ENCODE measurements at places on chromosomes 1 and 21.

- peak; percentile 69 for DNase-seq
Observed at GRCh38 chr1:47558601-47559593, 121.1 kb downstream of the FOXD2 start.

GRCh38 chr1:39238476-39238875, 34.0 kb downstream of the MACF1 start:
- no peak for DNase-seq

DNA sequence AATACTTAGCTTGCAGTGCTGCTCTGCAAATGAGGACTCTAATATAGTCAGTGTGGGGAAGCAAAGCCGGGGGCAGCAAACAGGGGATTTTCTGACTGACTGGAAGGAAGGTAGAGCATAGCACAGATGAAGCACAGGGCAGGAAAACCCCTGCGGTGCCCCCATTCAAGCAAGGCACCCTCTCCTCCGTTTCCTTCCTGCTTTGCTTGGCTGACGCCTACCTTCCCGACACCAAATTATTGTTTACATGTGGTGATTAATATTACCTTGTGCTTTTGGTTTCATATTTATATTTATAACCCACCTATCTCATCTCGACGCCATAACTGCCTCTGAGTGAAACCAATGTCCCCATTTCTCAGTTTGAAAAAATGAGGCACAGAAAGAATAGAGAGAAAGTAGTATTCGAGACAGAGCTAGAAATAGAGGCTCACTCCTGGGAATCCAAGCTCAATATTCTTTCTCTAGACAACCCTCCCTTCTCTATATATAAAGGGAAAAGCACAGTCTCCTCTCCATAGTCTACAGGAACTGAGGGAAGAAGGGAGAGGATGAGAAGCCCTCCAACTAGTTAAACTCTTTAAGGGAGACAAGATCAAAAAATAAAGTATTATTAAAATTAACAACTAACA, 41.3 kb downstream of the PIK3C2B start:
- DNase-seq: no peak

GRCh38 chr1:112904071-112904830, 51.7 kb downstream of the SLC16A1 start:
- DNase-seq: no peak

- DNase-seq: peak; percentile 96
Observed at GRCh38 chr1:50559421-50559820, 136.2 kb upstream of the DMRTA2 start.

DNA sequence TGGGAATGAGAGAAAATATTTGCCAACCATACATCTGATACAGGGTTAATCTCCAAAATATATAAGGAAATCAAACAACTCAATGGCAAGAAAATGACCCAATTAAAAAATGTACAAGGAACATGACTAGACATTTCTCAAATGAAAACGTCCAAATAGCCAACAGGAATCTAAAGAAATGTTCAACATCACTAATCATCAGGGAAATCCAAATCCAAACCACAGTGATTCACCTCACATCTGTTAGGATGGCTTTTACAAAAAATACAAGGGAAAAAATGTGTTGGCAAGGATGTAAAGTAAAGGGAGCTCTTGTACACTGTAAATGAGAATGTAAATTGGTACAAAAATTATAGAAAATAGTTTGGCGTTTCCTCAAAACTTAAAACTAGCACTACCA, 54.7 kb upstream of the ZRANB2 start:
- DNase-seq: no peak

- DNase-seq: no peak
Observed at GRCh38 chr1:21280482-21280881, 9.8 kb downstream of the ECE1 start.

DNA sequence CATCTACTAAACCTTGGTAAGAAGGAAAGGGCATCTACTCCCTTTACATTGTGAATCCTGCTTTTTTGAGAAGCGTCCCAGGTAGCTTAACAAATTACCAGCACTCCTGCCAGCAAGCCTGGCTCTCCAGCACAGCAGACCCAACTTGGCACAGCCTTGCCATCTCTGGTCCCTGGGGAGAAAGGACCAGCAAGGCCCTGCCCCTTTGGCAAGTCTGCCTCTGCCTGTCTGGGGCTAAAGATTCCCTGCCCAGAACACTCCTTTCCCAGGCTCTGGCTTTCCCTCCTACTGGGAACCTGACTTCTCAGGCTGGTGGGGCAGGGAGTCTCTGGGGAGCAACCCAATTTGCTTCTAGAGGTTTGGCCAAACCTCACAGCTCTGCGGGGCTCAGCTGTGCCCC, 68.5 kb downstream of the ATP2B4 start:
- DNase-seq: no peak

DNA sequence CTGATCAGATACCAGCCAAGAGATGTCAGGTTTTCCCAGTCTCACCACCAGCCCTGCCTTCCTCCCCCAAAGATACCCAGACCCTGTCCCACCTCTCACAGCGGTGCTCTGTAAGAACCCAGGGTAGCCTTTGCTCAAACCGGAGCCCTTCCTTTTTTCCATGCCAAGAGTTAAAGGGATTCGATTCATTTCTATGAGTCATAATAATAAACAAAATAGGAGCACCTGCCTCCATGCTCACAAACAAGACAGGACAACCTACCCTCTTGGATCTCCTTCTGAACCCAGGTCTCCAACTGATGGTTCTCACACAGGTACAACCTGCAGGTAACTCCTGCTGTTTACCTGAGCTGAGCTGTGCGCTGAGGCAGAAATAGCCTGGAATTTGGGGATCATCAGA, 5.9 kb upstream of the ATP1A2 start:
- no peak for DNase-seq

DNA sequence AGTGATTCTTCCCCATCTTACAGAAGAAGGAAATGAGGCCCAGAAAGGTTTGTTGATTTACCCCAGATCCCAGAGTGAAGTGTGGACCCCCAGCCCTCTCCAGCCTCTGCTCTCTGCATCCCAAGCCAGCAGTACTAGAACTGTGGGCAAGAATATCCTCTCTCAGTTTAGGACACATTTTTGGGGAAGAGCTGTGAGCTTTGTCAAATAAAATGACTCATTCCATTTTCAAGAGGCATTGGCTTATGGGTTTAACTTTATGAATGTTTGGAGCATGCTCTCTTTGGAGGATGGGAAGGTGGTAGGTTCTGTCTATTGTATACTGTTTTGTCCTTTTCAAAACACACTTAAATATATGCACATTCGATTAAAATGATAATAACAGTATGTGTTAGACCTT, 70.6 kb upstream of the CNTN2 start:
- DNase-seq: no peak

GRCh38 chr1:224302947-224303346, 27.0 kb downstream of the NVL start:
- no peak for DNase-seq

DNA sequence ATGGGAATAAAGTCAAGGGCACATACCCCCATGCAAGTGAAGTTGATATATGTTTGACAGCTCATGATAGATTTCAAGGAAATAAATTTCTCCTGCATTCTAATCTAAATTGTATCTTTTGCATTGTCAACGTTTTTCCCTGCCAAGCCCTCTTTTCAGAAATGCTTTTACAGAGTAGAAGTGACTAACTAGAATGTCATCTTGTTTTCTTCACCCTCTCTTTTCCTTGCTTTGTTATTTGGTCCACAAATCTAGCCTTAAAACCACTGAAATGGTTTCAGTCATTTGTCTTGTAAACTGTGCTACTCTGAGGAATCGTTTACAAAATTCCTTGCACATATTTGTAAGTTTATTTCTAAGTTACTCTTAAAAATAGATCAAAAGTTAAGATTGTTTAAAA, 600.8 kb upstream of the CXADR start:
- DNase-seq: no peak

GRCh38 chr1:53294567-53294966, 33.3 kb downstream of the LRP8 start:
- DNase-seq: no peak

GRCh38 chr1:156591181-156591431, 470 bp upstream of the NAXE start:
- DNase-seq: no peak

GRCh38 chr1:205258261-205258691, 30.5 kb downstream of the TMCC2 start:
- no peak for DNase-seq

GRCh38 chr1:225767634-225768540, 9.7 kb upstream of the SRP9 start:
- peak; percentile 61 for DNase-seq

DNA sequence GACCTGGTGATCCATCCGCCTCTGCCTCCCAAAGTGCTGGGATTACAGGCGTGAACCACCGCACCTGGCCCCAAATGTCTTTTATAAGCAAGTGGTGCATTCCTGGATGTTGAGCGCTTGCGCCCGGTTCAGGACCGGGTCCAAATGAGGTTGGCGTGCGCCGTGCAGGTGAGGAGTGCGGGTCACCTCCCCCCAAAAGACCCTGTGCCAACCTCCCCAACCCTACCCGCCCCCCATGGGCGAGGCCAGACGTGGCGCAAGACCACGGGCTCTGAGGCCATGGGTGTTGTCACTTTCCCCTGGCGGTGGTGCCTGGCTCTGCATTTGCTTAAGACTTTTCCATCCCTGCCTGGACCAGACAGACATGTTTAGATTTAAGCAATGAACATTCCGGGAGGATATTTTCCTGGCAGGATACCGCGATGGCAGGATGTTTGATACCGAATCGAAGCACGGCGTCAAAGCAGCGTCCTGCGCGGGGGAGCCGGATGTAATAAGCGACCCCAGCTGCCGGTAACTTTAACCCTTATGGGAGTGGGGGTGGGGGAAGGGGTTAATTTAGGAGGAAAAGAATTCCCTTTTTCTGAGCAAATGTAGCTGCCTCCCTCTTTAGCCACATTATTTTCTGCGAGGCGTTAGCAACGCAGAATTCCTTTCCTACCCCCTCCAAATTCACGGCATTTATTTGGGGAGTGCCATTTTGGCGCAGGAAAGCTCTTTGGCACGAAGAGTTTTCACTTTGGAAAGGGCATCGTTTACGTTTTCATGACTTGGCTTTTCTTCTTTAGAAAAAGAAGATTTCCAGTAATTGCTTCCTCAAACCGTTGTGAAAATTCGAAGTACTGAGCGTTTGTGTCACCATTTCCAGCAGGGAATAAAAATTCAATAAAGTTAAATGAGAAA, 27.8 kb upstream of the RNF187 start:
- DNase-seq: peak; percentile 42

DNA sequence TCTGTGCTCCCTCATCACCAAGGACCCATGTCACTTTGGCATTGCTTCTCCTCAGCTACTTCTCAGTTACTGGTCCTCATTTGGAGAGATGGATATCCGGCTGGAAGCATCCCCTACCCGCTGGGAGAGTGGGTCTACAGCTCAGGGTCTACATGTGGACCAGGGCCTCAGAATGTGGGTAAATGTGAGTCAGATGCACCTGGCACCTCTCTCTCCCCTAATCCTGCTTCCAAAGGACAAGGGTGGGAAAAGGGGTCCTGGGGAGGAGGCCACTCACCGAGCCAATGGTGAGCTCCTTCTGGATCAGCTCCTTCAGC, 908 bp downstream of the S100A6 start:
- DNase-seq: no peak

GRCh38 chr1:14108356-14109275, 408.6 kb downstream of the PRDM2 start:
- peak; percentile 76 for DNase-seq

GRCh38 chr1:100683448-100684349, 35.8 kb upstream of the VCAM1 start:
- DNase-seq: no peak

DNA sequence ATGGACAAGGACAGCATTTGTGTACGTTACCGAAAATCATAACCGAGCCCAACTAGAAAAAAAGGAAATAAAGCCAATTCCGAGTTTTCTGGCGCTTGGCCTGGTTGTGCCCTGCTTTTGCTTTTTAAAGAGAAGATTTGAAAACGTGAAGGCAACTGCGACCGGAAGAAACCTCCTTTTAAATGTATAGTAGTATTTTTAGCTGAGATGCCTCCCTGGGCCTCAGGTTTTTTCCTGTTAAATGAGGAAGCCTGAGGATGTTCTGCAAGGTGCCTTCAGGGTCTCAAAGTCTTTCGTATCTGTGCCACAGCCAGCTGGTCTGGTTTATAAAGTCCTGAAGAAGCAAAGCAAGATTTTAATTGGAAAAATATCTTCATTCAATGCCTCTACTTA, 371 bp upstream of the ODF2L start:
- DNase-seq: no peak

- DNase-seq: no peak
Observed at GRCh38 chr1:183689762-183690204, 36.7 kb upstream of the APOBEC4 start.

- no peak for DNase-seq
Observed at GRCh38 chr1:92711473-92712165, 73.3 kb downstream of the EVI5 start.

DNA sequence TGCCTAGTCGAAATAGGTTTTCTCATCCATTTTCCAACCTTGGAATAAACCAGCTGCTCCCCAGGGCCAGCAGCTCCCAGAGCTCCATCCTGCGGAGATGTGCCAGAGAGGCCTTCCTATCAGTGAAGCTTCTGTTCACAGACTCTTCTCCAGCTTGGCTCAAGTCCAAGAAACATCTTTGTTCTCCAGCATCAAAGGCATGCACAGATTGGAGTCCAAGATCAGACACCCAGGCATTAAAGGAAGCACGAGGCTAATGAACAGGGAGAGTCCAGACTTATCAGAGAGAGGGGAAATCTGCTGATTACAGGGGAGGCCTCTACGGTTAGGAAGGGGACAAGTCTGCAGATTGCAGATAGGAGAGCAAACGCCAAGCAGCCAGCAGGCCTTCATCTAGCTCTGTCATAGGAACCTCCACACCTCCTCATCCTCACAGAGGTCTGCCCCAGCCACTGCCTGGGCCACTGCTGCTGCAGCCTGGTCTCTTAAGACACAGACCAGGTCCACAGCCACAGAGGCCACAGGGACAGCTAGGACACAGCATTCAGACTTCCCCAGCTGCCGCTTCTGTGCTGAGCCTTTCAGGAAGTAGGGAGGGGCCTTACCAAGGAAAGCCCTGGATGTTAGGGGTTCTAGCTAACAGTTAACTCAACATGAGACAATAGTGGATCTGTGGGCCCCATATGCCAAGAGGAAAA, 3.4 kb downstream of the PRR9 start:
- DNase-seq: no peak

DNA sequence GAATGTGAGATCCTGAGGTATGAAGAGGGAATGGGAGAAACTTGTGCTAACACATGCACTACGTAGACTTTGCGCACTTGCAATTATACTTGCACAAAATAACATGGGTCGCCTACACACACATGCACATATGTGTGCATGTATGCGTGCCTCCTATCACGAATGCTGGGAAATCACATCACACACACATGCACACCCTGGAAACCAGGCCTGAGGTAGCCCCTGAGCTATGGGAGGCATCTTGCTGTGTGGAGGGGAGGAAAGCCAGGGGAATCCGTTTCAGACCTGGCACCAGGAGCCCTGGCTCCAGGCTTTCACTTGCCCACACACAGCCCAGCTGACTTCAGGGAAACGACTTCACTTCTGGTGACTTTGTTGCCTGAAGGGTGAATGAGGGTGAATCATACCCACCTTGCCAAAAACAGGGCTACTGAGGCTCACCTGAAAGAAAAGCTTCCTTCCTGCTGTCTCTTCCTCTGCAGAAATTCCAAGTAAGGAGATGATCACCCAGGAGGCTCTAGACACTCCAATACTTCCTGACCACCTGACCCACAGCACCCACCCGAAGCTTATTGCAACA, 136.0 kb upstream of the NGF start:
- no peak for DNase-seq
